Activated T-cell treated with anti-CD3 and anti-CD28 coated beads, Interleukin-2, amount 50 U/mL, for 72 hours (primary cell): ENCODE measurements at places on chromosomes 2 and 18. TPM values are rescaled to one million over a fixed set of nuclear protein-coding genes. Genes with fewer than 3 reads are reported as not detected.

TRIM54 gene
- total RNA-seq: 0.36 TPM

CD226 gene
- total RNA-seq: 73.7 TPM

PROC gene
- total RNA-seq: not detected

HOXD10 gene
- total RNA-seq: not detected

CCDC150 gene
- 20.9 TPM for total RNA-seq
